ENCODE measurements at places on chromosomes 5 and 9.

- DNase-seq: no peak
Measured at GRCh38 chr9:138013836-138014562, 136.4 kb downstream of the CACNA1B start.

GRCh38 chr5:172150514-172151425, 37.3 kb downstream of the STK10 start:
- DNase-seq: no peak

DNA sequence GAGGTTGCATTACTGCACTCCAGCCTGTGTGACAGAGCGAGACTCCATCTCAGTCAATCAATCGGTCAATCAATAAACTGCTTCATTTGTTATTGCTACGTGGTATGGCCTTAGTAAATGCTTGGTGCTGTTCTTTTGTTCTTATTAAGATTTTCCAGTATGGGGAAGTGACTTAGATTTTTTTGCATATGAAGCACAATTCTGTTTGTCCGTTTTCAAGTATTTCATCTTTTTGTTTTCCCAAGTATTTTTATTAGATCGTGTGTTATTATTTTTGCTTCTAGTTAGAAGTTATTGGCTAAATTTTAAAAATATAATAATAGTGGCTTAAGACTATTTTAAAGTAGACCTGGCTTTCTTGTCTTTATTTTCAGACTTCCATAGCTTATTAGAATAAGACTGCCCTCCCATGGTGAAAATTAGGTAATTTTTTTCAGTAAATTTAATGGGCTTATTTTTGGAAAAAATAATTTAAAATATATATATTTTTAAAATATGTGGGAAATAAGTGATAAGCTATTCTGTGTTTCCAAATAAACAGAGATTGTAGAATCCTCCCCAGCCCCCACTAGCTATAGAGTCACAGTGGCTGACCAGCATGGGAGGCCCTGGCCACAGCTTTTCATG, 14.7 kb upstream of the OMD start:
- DNase-seq: no peak

DNA sequence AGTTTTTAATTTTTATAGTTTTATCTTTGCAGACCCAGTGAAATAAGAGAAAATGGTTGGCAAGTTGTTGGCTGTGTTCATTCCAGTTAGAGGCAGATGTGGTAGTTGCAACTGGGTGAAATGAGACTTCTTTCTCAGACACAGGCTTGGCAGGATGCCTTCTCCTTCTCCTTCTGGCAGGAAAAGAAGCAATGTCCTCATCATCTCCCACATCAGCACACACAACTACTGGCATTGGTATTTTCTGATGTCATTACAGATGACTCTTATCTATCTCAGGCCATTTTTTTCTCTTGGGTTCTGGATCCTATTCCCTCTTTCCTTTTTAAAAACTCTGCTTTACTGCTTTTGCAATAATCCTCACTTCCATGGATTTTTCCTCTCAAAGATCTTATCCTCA, 103.3 kb upstream of the EDIL3 start:
- DNase-seq: peak; percentile 81

DNA sequence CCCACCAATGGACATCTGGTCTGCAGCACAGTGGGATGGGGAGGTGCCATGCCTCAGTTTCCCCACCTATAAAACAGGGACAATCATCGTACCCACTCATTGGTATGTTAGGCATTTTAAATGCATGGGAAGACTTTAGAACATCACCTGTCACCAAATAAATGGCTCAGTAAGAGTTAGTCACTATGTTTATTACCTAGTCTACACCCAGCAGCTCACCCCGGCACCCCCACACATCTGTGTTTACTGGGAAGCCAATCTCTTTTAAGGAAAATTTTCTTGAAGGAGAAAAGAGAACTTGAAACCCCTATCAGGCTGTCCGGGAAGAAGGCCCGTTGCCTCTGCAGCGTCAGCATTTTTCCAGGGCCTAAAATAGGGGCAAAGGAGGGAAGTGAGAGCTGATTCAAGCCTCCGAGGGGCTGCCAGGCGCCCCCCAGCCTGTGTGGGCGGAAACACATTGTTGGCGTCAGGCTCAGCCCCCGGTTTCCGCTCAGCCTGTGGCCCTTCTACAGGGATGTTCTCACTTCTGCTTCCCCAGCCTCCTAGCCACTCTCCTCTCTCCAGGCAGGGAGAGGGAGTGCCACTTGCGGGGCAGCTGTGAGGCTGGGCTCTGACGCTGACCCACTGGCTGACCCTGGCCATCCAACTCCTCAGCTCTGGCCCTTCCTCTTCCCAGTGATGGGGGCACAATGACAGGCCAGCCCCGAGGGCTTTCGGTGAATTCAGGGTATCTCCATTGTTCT, 4.6 kb downstream of the CSF1R start:
- DNase-seq: no peak

Data from non-pigmented ciliary epithelial cell (primary cell).